Large intestine (tissue), 12 donors: ENCODE measurements at places on chromosomes 6 and 20. TPM values are rescaled to one million over a fixed set of nuclear protein-coding genes. Genes with fewer than 3 reads are reported as not detected.

DNA sequence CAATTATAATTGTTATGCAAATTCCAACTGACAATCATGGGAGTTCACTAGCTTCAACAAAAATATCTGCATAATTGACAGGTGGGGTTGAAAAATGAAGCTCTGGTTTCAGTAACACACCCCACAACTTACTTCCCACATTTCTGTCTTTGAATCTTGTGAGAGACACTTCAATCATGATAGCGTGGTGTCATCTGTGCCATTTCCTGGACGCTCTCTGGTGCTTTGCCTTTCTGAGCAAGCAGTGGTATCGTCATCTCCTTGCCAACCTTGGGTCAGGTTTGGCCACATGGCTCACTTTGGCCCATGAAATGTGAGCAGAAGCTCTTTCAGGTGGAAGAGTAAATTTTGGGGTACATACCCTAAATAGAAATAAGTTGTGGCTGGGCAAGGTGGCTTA lies 10.2 kb downstream of the BMP7 start:
- H3K36me3 ChIP-seq: no peaks in the 10 kb centered on the region
- H3K4me1 ChIP-seq: peaks cover 3% of the 10 kb centered on the region
- peaks cover 23% of the 10 kb centered on the region for H3K27me3 ChIP-seq
- no peak overlapping the region for H3K4me3 ChIP-seq
- no peak for DNase-seq

SLC17A1 gene
- polyA plus RNA-seq: 0.09 TPM

DNA sequence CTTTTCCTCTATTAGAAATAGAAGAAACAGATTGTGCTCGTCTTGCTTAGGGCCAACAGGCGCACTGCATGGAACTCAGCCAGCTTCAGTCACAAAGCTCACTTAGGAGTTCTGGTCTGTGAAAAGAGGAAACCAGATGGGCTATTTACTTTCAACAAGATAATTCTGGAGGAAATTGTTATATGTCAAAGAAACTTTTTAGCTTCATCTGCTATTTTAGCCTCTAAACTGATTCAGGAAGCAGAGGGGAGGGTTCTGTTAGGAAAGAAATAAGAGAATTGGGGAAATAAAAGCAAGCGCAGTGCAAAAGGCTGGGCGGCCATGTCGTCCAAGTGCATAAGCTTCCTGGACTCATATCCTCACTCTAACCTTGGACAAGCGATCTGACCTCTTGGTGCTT lies 21.3 kb downstream of the PRKN start:
- no peaks in the 10 kb centered on the region for H3K4me1 ChIP-seq
- no peaks in the 10 kb centered on the region for H3K27me3 ChIP-seq
- no peak overlapping the region for H3K4me3 ChIP-seq
- H3K36me3 ChIP-seq: no peaks in the 10 kb centered on the region
- H3K27ac ChIP-seq: no peak overlapping the region

DAAM2 gene
- 17.8 TPM for polyA plus RNA-seq

- no peak overlapping the region for H3K27ac ChIP-seq
- H3K36me3 ChIP-seq: no peaks in the 10 kb centered on the region
- no peaks in the 10 kb centered on the region for H3K27me3 ChIP-seq
- no peak for DNase-seq
Measured at GRCh38 chr20:19251958-19252357, 39.5 kb downstream of the SLC24A3 start.

GRCh38 chr20:1825507-1825906 lies 69.7 kb upstream of the SIRPA start:
- no peak overlapping the region for H3K4me3 ChIP-seq

GRCh38 chr20:3092611-3093379 lies 8.3 kb upstream of the AVP start:
- H3K4me1 ChIP-seq: peaks cover 3% of the 10 kb centered on the region
- no peaks in the 10 kb centered on the region for H3K36me3 ChIP-seq
- H3K4me3 ChIP-seq: peak overlapping the region; percentile 3
- H3K27ac ChIP-seq: no peak overlapping the region

- H3K36me3 ChIP-seq: no peaks in the 10 kb centered on the region
- no peak overlapping the region for H3K4me3 ChIP-seq
- peak; percentile 53 for DNase-seq
- H3K27me3 ChIP-seq: no peaks in the 10 kb centered on the region
Measured at GRCh38 chr6:128456510-128457230, 63.7 kb downstream of the PTPRK start.

AVP gene
- 0.49 TPM for polyA plus RNA-seq

LY6G5C gene
- 2.6 TPM for polyA plus RNA-seq

GRCh38 chr6:151018911-151019782 lies 153.6 kb downstream of the MTHFD1L start:
- H3K27ac ChIP-seq: no peak overlapping the region
- no peak overlapping the region for H3K4me3 ChIP-seq
- H3K36me3 ChIP-seq: peaks cover 12% of the 10 kb centered on the region
- H3K27me3 ChIP-seq: no peaks in the 10 kb centered on the region
- peaks cover 3% of the 10 kb centered on the region for H3K4me1 ChIP-seq

DNA sequence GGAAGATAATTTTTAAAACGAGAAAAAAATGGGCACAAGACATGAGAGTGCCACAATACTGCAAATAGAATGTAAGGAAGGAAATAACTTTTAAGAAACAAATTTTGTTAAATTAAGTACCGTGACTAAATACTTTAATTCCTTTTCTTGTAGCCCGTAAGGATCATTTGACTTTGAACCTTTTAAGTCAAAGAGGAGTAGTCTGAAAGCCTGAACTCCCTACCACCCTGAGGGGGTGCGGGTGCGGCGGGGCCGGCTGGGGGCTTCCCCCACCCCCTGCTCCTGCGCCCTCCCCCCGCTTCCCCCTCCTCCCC lies 231 bp upstream of the PHACTR2 start:
- H3K4me1 ChIP-seq: peaks cover 14% of the 10 kb centered on the region
- H3K27ac ChIP-seq: no peak overlapping the region
- H3K4me3 ChIP-seq: peak overlapping the region; percentile 69
- H3K27me3 ChIP-seq: no peaks in the 10 kb centered on the region
- no peaks in the 10 kb centered on the region for H3K36me3 ChIP-seq

- H3K36me3 ChIP-seq: no peaks in the 10 kb centered on the region
- DNase-seq: no peak
- H3K27ac ChIP-seq: no peak overlapping the region
- no peak overlapping the region for H3K4me3 ChIP-seq
- H3K27me3 ChIP-seq: no peaks in the 10 kb centered on the region
- no peaks in the 10 kb centered on the region for H3K4me1 ChIP-seq
Measured at GRCh38 chr6:88072462-88072861, 24.8 kb downstream of the SPACA1 start.

GRCh38 chr6:125639466-125640020 lies 109.9 kb upstream of the HEY2 start:
- H3K4me3 ChIP-seq: no peak overlapping the region
- H3K4me1 ChIP-seq: no peaks in the 10 kb centered on the region
- H3K27me3 ChIP-seq: no peaks in the 10 kb centered on the region
- DNase-seq: no peak
- no peaks in the 10 kb centered on the region for H3K36me3 ChIP-seq

- no peak overlapping the region for H3K4me3 ChIP-seq
- H3K4me1 ChIP-seq: no peaks in the 10 kb centered on the region
- H3K27ac ChIP-seq: no peak overlapping the region
- H3K27me3 ChIP-seq: no peaks in the 10 kb centered on the region
- DNase-seq: no peak
Measured at GRCh38 chr6:128305228-128305627, 215.2 kb downstream of the PTPRK start.

DNA sequence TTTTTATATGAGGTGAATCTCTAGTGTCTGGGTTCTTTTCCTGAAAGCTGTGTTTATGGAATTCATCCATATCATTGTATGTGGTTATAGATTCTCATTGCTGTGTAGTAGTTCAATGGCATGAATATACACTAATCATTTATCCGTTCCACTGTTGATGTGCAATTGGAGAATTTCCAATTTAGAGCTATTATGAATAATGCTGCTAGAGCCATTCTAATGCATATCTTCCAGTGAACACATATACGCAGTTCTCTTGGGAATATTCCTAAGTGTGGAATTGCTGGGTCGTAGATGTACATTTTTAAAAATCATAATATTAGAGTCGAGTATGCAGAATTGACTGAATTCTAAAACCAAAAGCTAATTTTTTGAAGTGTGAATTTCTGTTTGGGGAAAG lies 327.5 kb upstream of the JAG1 start:
- no peaks in the 10 kb centered on the region for H3K4me1 ChIP-seq
- no peak for DNase-seq
- no peaks in the 10 kb centered on the region for H3K27me3 ChIP-seq

DNA sequence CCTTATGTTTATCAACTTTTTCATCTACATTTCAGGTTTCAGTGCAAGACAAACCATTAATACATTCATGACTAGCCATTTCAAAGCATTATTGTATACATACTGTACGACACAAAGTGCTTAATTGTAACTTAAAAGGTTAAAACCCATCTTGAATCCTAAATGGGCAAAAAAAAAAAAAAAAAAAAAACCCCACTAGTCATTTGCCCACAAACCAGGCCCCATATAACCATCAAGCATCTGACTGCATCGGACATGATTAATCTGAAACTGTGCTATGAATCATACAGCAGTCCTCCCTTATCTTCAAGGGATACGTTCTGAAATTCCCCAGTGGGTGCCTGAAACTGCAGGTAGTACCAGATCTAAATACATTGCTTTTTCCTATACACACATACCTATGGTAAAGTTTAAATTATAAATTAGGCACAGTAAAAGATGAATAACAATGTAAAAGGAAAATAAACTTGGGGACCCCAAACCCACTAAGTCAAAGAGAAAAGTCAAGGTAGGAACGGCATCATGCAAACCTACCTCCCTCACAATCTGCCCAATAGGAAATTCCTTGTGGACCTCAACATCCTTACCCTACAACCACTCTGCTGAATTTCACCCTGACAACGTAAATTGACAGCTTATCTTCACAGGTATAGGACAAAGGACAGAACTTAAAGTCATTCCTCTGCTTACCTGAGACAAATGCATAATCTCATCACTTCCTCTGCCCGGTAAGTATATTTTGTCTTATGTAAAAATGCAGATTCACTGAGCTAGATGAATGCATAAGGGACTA lies 14.3 kb downstream of the B4GALT5 start:
- H3K27ac ChIP-seq: peak overlapping the region; percentile 36
- peaks cover 3% of the 10 kb centered on the region for H3K36me3 ChIP-seq
- H3K27me3 ChIP-seq: no peaks in the 10 kb centered on the region
- H3K4me3 ChIP-seq: no peak overlapping the region

- no peaks in the 10 kb centered on the region for H3K27me3 ChIP-seq
- peaks cover 3% of the 10 kb centered on the region for H3K4me1 ChIP-seq
- H3K27ac ChIP-seq: no peak overlapping the region
- H3K4me3 ChIP-seq: no peak overlapping the region
Measured at GRCh38 chr20:38932457-38933120, 6.4 kb downstream of the FAM83D start.

GRCh38 chr6:158686791-158687381 lies 37.0 kb downstream of the SYTL3 start:
- H3K27ac ChIP-seq: no peak overlapping the region
- DNase-seq: no peak
- no peaks in the 10 kb centered on the region for H3K27me3 ChIP-seq

DNA sequence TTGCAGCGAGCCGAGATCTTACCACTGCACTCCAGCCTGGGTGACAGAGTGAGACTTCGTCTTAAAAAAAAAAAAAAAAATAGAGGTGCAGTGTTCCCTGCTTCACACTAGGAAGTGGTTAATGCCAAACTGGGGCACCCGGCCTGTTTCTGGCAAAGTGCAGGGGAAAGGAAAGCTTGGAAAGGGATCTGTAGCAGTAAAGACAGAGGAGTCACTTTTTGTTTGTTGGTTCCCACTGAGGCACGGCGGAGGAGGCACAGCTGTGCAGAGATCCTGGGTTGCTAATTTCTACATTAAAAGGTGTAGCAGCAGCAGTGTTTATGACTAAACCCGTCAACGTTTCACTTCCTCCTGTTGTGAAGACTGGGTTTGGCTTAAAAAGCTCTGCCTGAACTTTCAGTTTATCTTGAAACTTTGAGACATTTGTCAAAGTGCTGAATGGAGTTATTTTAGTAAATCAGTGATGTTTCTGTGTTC lies 125.6 kb downstream of the CARMIL1 start:
- no peak overlapping the region for H3K4me3 ChIP-seq
- H3K27ac ChIP-seq: no peak overlapping the region

DNA sequence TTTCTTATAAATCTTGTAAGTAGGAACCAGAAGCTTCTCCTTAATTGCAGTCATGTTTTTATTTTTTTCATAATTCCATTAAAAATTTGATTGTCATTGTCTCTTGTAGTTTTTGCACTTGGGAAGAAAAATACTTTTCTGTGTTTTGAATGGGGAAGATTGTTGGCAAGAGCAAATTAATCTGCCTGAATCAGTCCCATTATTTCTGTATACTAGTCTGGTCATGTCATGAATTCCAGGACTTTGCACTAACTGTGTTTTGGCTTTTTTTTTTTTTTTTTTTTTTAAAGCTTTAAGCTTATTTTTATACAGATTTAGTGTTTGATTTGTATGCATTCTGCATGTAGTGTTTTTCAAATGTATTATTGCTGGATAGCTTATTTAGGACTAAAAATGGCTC lies 47.6 kb downstream of the RALGAPB start:
- no peak overlapping the region for H3K4me3 ChIP-seq
- peaks cover 52% of the 10 kb centered on the region for H3K36me3 ChIP-seq
- no peak overlapping the region for H3K27ac ChIP-seq
- no peak for DNase-seq
- H3K27me3 ChIP-seq: no peaks in the 10 kb centered on the region
- no peaks in the 10 kb centered on the region for H3K4me1 ChIP-seq
